ENCODE measurements at places on chromosomes 1 and 21.
A peak's percentile ranks its signal among the peaks of the same experiment; 100 is the strongest.

DNA sequence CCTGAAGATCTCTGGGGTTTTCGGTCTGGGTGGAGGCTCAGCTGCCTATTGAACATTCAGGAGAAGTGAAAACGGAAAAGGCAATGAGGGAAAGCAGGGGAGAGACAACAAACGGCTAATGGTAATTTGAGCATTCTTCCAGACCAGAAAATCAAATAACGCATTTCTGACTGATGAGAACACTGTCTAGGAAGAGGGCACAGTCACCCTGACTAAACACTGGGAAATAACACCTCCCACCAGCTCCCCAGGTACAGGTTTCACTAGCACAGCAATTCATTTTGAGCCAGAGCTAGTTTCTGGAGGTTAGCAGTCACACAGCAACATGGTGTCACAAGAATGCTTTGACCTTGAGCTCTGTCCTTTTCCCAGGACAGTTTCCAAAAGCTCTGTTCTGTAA lies 21.1 kb downstream of the NCF2 start:
- DNase-seq = no peak

GRCh38 chr1:208189716-208190115 lies 54.5 kb downstream of the PLXNA2 start:
- peak; percentile 49 for DNase-seq

DNA sequence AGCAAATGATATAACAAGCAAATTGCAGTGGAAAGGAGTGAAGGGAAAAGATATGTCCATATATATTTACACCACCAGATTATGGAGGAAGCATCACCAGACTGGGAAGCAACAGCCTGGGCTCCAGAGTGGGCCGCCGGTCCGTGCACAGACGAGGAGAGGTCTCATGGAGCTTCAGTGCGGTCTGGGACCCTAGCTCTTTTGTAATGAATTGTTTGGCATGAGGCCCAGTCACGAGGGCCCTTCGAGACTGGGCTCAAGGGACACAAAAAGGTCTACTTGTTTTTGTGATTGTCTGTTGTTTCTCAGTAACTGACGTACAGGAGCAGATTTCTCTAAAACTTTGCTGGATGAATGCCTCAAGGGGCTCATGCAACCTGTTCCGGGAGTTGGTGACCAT lies 12.9 kb upstream of the STUM start:
- DNase-seq = no peak

- peak; percentile 9 for DNase-seq
Measured at GRCh38 chr1:218886101-218886871, 287.4 kb upstream of the LYPLAL1 start.

DNA sequence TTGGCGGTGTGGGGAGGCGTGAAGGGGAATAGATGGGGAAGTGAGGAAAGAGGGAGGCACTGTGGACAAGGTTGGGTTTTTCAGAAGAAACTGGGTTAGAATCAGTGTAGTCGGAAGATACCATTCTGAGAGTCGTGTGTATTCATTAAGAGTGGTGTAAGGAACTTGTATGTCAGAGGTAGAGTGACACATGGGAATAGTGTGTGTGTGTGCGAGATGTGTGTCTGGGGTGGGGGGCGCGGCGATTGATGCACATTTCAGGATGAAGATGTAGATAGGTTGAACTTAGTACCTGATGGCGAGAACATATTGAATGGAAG lies 878 bp downstream of the SMG7 start:
- DNase-seq = no peak

DNA sequence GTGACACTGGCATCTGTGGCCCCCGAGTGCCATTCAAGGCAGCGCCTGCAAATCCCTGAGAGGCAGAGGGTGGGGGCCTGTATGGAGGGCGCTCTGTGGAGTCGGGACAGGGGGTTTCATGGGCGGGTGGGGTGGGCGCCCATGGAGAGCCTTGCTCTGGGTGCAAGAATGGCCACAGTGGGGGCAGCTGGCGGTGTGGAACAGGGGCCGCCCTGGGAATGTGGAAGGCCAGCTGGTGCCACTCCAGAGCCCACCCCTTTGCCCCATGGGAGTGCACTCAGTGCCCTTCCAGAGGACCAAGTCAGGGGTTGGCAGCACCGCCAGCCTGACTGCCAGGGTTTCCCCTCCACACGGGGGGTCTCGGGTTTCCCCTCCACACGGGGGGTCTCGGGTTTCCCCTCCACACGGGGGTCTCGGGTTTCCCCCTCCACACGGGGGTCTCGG lies 55.0 kb upstream of the TRAPPC10 start:
- no peak for DNase-seq

DNA sequence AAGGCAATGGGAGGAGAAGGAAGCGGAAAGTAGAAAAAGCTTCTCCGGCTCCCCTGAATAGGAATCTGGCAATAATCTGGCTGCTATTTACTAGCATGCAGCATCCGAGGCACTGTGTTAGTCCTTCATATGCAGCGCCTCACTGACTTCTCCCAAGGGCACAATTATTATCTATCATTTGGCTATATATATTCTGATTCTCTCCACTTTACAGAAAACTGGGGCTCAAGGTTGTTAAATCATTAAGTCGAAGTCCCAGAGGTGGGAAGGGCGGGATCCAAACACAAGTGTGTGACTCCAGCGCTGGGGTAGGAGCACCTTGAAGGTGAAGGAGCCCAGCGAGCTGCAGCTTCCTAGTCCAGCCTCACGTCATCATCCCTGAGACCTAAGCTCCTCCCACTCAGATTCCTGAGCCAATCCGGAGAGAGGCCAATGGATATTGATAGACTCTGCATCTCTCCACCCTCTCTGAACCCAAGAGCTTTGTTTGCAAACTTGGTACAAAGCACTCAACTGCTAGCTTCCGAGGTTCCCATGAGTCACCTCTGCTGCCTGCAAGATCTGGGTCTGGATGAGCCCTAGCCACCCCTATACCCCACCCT lies 16.6 kb upstream of the EYA3 start:
- DNase-seq = peak; percentile 53

DNA sequence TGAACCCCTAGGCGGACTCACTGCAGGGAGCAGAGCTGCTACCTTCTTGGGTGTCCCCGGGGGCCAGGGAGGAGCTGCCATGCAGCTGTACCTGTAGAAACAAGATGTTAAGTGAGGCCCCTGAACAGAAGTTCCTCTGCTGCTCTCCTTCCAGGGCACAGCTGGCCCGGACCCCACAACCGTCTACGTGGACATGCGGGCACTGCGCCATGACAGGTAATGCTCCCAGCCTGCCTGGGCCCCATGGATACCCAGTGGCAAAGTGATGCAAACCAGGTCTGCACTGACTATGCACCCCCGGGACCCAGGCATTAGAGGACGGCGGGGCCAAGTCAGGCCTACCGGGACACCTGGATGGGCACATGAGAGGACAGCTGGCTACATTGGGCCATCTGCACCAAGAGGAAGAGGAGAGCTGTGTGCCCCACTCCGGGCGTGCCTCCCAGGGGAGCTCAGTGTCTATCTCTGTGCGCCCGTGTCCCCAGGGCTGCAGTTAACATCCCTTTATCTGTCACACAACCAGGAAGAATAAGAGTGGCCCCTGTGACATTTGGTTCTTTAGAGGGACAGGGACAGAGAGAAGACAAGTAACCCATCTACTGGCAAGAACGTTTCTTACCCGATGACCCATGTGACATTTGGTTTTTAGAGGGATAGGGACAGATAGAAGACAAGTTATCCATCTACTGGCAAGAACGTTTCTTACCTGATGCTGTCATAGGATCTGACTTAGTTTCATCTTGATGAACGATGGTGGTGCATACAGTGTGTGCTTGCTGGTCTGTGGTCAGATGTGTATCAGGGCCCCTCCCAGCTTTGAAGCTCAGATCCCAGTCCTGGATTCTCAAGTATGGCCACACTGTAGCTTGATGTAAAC lies 44.1 kb downstream of the S100B start:
- no peak for DNase-seq

GRCh38 chr1:3821004-3821403 lies 24.7 kb upstream of the LRRC47 start:
- DNase-seq = no peak

DNA sequence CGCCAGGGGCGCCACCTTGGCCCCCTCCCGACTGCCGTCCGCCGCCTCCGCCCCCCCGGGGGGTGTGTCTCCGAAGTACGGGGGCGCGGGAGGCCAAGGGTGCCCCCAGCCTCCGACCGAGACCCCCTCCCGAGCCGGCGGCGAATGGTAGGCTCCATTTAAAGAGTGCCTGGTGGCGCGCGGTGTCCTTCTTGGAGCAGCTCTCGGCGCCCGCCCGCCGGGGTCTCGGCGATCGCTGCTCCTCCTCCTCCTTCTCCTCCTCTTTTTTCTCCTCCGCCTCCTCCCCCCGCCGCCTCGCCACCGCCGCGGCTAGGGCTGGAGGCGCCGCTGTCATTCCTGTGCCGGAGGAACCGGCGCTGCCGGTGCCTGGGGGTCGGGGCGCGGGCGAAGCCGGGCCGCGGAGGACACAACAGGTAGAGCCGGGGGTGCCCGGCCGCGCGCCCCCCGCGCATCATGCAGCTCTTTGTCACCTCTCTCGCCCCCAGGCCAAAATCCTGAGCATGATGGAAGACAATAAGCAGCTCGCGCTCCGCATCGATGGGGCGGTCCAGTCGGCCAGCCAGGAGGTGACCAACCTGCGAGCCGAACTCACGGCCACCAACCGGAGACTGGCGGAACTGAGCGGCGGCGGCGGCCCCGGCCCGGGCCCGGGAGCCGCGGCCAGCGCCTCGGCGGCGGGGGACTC lies at the start of gene KAZN:
Gene KAZN (plus strand): TSS at position 188 of the 685 bp plus-strand sequence.
- DNase-seq = no peak

GRCh38 chr1:245091818-245092637 lies 62.8 kb upstream of the KIF26B start:
- peak; percentile 96 for DNase-seq

- DNase-seq = no peak
Measured at GRCh38 chr1:53869454-53870117, 20.0 kb downstream of the YIPF1 start.

DNA sequence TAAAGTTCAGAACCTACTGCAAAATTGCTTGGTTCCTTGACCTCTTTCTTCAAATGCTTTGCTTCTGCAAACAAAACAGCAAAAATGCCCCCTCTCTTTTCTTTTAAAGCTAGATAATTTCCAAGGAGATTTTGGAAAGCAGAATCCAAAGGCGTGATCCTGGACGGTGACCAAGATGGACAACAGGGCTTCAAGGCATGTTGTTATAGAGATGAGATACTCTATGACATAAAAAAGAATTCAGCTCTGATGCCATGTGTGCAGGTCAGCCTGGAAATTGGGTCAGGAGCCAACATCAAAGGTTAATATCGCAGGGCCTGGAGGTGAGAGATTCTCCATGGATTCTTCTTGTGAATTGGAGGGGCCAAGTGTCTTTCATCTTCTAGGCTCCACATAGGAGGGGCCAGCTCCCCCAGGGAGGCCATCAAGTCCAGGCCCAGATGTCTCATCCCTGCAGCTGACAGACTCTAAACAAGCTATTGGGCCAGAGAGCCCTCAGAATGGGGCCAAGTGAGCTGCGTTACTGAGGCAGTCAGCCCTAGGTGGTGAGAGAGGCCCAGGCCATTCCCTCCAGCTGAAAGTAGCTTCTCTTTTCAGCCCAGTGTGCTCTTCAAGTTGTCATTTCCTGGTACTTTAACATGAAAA lies 45.5 kb downstream of the NMNAT2 start:
- no peak for DNase-seq

DNA sequence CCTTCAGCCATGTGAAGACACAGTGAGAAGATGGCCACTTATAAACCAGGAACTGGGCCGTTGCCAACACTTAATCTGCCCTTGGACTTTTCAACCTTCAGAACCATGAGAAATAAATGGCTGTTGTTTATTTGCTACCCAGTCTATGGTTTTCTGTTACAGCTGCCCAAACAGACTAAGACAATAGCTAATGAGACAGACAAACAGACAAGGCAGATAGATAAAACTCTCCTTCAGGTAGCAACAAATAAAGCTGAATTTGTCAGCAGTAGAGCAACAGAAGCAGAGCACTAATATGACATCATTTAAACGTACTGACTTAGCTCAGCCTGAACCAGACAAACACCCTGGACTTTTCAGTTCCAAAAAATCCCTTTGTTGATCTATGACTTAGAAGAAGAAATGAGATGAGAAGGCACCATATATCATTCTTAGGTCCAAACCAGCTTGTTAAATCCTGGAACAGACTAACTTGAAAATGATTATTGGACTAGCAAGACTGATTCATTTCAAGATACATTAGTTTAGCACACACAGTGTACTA lies 27.0 kb downstream of the ZZZ3 start:
- no peak for DNase-seq

DNA sequence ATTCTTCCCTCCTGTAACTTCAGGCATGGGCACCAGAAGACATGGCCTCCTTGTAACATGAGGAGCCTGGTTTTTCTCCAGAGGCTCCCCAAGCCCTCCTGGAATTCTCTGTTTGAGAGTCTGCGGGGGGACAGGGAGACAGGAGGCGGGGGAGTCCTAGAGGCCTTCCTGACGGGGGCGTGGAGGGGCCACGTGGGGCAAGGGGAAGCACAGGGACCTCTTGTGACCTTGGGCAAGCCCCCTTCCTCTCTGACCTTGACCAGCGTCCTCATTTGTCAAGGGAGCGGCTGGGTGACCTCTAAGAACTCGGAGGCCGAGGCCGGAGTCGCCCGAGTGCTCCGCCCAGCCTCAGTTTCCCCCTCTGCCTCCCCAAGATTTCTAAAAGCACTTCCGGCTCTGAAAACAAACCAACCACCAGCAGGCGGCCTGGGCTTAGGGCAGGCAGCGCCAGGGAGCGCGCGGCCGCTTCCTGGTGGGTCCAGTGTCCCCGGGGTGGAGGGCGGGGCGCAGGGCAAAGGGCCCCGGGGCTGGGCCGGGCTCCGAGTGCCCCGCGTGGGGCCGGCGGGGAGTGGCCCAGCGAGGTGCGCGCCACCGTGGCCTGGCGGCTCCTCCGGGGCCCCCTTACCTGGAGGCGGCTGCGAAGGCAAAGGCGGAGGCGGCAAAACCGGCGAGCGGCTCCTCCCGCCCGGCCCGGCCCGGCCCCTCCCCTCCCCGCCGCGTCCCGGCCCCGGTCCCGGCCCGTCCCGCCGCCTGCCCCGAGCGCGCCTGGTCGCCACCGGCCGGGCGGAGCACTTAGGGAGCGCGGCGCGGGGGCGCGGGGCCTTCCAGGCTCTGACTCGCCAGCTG lies at the start of gene TMCO4:
Gene TMCO4 (minus strand): TSS at position 687 of the 846 bp plus-strand sequence. CDS start 19,158 bp downstream, outside the sequence.
- DNase-seq = peak; percentile 47

DNA sequence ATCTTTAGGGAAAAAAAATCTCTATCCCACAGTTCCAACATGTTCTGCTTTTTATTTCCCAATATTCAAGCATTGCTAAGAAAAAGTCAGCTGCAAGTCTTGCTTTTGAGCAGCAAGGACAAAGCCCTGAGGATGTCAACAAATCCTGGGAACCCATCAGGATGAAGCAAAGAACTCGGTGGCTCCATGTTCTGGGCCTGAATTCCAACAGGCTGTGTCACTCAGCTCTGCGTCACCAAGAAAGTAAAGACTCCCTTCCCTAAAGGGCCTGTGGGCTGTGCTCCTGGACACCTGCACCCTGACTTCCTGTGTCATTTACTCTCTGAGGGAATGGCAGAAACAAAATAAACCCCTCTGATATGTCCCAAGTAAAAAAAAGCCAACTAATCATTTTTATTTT lies 95.5 kb downstream of the TIAM1 start:
- DNase-seq = peak; percentile 81

Measured in RPMI7951 (cell line).